Psoas muscle (tissue), 8 donors: ENCODE measurements at places on chromosomes 5 and 9. TPM values are rescaled to one million over a fixed set of nuclear protein-coding genes. Genes with fewer than 3 reads are reported as not detected.

MEGF10 gene
- polyA plus RNA-seq = 2.2 TPM

ZFP62 gene
- polyA plus RNA-seq = 25.6 TPM

SLC34A1 gene
- not detected for polyA plus RNA-seq

ADGRD2 gene
- polyA plus RNA-seq = not detected

MARCOL gene
- polyA plus RNA-seq = not detected

IFNK gene
- polyA plus RNA-seq = not detected

CDC25C gene
- polyA plus RNA-seq = not detected

SNX30 gene
- polyA plus RNA-seq = 1.4 TPM

DNA sequence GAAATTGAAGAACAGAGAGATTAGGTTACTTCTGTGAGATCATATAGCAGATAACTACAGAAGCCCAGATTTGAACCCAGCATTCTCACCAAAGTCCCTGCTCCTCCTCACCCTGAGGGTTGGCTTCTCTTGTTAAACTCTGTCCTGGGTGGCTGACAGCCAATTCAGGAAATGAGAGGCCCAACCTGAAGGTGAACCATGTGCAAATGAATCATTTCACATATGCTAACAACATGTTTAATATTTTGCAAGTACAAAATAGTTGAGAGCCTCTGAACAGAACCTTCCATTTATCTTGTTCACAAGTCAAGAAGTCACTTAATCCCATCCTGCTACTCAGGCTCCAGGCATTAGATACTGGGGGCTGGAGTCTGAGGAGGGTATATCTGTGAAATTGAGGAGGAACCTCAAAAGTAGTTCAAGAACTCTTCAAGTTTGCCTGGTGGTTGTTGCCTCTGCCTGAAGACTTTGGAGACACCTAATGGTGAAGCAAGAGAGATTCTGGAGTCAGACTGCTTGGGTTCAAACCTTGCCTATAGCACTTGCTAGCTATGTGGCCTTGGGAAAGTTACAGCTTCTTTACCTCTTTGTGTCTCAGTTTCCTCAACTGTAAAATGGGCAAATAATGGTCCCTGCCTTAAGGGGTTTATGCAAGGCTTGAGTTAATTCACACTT is 564.0 kb downstream of the PSAT1 start:
- DNase-seq = no peak

DNA sequence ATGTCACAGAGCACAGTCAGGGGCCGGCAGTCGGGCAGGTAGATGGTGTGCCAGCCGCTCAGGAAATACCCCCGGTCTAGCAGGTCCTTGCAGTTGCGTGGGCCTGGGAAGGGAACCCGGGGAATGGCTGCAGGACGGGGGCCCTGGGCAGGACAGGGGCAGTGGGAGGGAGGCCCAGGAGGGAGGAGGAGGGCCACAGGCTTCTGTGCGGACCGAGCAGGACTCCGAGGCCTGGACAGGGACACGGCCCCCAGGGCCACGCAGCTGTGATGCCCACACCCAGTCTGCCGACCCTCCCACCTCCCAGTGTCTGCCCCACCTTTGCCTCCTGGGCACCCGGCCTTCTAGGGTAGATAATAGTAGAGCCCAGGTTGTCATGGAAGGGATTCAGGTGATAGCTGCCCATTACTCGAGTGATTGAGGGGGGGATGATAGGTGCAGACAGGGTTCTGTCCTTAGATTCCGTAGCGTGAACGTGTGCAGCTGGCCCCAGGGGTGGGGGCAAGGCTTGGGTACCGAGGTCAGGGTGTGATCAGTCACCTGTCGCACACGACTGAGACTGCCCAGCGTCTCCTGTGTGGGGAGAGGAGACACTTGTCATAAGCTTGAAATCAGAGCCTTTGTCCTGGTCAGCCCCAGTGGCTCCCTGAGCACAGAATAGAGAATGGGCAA is 4.5 kb downstream of the FCN1 start:
- DNase-seq = peak; percentile 30

- no peak for DNase-seq
Observed at GRCh38 chr5:147437161-147437596, 72.7 kb downstream of the DPYSL3 start.

DNA sequence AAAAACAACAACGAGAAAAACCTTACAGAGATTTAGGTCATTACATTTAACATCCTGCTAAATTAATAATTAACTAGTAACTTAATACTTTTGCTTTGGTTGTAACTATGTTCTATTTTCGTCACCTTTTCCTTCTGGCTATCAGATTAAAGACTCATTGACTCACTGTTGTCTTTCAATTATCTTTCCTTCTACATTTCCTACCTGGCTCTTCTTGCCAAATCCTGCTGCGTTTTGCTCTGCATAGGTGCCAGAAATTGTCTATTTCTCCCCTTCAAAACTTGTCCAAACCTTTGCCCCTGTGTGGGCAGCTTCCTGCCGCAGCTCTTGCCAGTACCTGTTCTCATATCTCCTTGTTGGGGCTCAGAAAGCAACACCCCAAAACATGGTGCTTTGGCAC is 235.5 kb upstream of the ZNF608 start:
- DNase-seq = no peak

DNA sequence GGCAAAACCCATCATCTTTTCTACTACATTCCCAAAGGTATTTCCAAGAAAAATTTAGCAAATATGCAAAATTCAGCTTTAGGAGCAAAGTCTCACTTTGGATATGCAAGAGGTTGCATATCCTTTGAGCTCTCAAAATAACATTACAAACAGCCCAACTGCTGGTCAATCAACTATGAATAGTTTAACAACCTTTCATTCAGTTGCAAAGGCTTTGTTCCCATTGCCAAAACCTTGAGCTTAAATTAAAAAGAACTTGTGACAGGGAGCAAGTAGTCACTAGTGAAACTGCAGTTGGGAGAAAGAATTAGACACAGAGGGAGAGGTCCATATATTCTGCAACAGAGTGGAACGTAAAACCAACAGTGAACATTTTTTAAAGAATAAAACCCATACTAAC is 8.8 kb downstream of the ZNF608 start:
- no peak for DNase-seq

DNA sequence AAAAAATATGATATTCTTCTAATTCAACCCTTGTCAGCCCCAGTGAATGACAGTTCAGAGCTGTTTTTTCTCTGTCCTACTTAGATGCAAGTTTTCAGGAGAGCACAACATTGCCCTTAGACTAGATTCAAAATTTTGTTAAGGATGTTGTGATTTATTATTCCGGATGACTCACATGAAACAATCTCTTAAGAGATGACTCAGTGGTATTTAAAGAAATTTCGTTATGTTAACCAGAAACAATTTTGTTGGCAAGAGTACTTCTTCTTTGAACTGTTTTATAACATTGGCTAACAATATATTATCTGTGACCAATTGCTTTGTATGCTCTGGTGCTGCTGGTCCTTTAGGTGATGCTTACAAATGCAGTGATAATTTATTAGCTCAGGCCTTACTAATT is 132.0 kb downstream of the IZUMO3 start:
- no peak for DNase-seq

DNA sequence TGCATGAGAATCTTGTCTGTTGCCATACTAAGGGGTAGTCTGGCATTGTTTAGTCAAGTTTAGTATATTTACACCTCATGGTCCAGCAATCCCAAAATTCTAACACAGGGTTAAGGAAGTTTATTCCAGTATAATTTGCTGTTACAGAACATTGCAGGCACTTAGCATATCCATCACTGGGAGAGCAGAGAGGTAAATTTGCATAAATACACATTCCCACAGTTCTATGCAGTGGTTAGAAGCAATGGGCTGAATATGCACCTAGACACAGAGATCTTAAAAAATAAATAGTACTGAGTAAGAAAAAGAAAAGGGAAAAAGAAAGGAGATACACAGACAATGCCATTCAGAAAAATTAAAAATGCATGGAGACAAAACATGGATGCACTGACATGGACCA is 692.3 kb upstream of the MEF2C start:
- DNase-seq = no peak

DNA sequence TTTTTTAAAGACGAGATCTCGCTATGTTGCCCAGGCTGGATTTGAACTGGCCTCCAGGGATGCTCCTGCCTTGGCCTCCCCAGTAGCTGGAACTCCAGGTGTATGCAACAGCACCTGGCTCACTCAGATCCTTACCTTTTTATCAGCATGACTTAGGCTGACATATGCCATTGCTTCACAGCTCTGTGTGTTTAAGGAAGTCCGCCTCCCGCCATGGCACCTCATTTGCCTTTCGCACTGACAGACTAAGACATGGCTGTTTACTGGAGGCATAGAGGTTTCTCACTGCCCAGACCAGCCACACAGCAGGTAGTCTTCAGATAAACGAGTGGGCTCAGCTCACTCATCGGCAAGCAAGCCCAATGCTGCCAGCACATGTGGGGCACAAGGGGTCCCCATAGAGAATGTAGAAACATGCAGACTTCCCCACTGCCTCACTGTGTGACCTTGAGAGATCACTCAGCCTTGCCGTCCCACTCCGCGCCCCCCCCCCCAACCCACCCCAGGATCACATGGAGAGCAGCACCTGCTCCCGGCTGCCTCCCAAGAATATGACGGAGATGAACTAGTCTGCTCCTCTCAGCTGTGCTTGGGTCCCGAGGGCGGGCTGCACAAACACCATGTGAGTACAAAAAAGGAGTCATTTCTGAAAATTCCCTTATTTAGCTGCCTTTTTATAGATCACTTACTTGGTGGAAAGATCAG is 62.8 kb downstream of the DCP2 start:
- no peak for DNase-seq

- DNase-seq = no peak
Observed at GRCh38 chr9:86035827-86036440, 63.4 kb downstream of the GOLM1 start.

DNA sequence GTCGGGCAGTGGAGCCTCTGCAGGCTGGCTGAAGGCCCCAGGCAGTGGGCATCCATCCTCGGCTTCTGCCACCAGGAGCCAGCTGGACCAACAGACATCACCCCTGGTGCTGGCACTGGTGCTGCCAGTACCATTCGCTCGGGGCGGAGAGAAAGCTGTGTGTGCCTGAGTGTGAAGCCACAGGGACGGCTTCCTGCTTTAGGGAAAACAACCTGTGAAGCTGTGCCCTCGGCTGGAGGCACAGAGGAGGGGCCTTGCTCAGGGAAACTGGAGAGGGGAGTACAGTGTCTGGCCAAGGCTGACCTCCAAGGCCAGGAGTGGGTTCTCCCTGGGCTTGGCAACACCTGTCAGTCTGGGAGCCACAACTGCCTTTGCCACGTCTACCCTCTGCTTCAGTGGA is 38.3 kb downstream of the NEK6 start:
- no peak for DNase-seq

DNA sequence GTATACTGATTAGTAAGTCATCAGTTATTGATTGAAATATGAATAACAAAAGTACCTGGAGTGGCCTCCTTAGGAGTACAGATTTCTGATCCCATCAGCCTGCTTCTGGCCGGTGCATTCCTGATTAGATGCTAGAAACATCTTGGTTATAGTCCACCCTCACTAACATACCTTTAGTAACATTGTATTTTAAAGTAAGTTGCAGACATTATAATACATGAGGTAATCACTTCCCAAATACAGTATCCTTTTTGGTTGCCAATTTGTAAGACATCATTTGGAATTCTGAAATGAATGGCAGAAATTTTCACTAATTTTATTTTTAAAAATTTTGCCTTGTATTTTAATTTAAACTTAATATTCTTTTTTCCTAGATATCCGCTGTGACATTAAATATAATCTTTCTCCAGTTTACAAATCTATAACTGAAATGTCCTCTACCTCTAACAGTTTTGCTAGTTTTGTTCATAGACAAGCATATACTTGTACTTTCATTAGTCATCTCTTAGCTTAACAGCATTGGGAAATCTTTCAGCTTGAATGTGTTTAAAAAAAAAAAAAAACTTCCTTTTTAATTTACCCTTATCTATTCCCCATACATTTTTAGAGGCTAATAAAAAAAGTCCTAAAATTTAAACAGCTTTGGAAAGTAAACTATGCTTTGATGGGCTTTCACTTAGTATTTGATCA is 178.9 kb downstream of the XRCC4 start:
- no peak for DNase-seq
